ENCODE measurements at places on chromosomes 12 and 14.

DNA sequence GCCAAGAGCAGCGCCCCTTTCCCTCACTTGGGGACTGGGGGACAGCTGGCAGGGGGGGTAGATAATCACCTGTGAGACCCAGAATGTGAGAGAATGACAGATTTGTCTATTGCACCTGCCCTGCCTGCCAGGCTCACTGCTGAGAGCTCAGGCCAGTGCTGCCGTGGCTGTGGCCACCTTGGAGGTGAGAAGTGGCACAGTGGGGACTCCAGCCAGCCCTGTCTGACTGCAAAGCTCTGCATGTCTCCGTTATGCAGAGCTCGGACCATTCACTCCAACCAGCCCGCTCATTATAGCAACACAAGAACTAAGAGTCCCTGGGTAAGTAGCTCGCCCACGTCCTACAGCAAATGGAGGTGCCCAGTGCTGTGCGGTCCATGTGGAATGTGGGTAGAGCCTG lies 88.8 kb downstream of the DICER1 start:
- no peak for DNase-seq

- DNase-seq, result no peak
These were observed 31.8 kb downstream of the ELK3 start for GRCh38 chr12:96225994-96226399.

GRCh38 chr14:32696325-32697091 lies 242.2 kb upstream of the NPAS3 start:
- DNase-seq, result no peak

- DNase-seq, result no peak
These were observed 1.9 kb downstream of the ATP6V0A2 start for GRCh38 chr12:123713823-123714585.

GRCh38 chr14:55198749-55199148 lies 7.4 kb upstream of the DLGAP5 start:
- no peak for DNase-seq

DNA sequence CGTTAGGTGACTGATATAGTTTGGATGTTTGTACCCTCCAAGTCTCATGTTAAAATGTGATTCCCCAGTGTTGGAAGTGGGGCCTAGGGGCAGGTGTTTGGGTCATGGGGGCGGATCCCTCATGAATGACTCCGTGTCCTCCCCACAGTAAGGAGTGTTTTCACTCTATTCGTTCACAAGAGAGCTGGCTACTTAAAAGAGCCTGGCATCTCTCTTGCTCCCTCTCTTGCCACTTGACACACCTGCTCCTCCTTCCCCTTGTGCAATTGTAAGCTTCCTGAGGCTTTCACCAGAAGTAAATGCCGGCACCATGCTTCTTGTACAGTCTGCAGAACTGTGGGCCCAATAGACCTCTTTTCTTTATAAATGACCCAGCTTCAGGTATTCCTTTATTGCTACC lies 2.6 kb downstream of the IFI27L2 start:
- DNase-seq, result no peak

DNA sequence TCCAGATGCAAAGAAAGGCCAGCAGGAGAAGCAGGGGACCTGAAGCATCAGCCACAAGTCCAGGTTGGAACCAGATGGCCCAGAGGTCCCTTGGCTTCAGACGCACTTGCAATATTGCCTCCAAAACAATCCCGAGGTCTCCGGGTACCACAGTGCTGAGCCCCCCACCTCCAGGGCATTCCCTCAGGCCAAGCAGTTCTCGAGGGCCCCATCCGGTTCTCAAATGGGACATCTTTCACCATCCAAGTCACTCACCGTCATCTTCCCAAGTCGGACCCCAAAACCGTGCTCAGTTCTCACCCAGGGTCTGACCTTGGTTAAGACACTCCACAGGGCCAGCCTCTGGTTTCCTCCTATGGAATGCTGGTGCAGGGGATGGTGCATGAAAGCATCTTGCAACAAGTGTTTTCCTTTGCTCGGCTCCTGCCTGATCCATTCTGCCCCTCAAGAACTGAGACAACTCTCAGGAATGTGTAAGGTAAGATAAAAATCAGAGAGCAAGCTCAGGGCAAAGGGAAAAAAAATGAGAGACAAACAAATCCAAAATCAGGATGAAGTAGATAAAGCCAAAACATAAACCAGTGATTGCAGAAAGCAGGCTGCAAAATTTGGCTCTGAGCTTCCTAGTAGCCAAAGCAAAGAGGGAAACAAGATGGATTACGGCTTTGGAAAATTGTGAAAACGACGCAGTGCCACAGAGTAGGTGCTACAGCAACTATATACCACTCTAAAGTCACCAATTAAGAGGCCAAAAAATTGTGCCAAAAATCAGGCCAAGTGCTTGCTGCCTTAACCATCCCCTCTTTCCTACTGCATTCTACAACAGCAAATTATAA lies 8.0 kb downstream of the NCOR2 start:
- DNase-seq, result no peak

DNA sequence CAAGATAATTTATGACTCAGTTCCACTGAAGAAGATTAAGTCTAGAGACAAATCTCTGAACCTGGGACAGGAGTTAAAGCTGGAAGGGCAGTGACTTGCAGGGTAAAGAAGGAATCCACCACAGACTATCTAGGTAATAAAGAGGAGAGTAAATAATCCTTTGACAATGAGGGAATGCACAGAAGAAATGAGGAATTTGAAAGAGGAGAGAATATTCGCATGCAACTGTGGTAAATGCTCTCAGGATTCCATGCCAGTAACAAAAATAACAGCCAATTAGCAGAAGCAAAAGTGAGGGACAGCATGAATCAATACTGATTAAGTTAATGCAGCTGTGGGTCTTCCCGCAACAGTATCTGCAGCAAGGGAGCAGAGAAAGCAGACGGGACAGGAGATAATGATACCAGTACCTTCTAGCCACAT lies 77.0 kb downstream of the KITLG start:
- DNase-seq, result no peak
